ENCODE measurements at places on chromosomes 2 and 18.

DNA sequence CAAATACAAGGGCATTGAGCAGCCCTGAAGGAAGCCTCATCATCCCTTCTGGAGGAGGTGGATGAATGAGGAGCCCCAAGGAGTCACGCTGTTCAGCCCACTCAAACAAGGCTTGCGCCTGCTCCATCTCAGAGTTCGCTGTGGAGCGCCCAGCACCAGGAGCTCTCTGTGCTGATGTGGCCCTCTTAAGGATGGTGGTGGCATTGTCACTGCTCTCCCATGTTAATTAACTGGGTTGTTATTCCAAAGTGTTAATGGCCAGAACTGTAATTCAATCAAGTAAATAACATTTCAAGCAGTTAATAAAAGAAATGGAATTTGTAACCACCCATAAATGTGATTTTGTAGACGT lies 726.0 kb upstream of the RAB6C start:
- peak; percentile 19 for DNase-seq

- no peak for DNase-seq
These were observed 32.3 kb upstream of the ASNSD1 start for GRCh38 chr2:189628817-189629530.

GRCh38 chr2:30989746-30990145 lies 148.5 kb downstream of the GALNT14 start:
- DNase-seq: no peak

- no peak for DNase-seq
These were observed 17.5 kb downstream of the SERTAD2 start for GRCh38 chr2:64635976-64636911.

DNA sequence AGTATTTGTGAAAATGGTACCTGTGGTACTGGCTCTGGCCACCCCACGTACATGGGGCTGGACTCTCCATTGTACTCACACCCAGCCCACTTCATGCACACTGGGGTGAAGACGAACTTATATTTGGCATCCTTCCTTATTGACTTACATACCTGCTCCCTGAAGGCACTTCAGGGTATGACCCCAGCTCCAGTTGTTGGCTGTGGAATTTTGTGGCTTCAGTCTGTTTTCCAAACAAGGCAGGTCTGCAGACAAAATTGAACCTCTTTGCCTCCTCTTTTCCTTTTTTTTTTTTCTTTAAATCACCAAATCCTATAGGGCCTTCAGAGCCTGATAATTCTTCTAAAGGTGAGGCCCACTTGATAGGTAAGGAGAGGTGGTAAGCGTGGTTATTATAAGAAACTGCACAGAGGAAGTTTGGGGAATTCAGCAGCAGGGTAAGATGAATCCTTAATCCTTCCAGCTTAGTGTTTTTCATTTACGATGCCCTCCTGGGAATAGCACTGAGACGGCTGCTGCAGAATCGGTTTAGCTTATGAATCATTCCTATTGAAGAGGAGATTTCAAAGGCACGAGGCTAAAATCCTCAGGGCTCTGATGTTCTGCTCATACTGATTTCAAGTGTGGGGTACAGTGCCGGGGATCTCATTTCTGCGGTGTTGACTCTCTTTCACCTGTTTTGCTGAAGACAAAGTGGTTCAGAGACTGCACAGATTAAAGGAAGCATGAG lies 55.2 kb downstream of the KIF5C start:
- peak; percentile 55 for DNase-seq

DNA sequence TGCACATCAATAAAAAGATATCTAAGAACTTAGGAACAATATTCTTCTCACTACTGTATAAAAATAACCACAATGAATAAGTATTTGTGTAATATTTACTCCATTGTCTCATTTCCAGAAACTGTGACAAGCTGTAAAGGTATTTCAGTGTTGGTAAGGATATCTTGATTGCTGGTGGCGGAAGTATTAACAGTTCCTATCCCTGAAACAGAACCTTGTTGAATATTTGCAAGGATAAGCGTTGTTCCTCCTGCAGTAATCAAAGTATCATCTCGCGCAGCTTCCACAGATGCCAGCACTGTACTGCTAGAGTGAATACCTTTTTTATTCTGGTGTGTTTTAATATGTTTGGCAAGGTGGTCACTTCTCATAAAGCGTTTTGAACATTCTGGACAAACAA lies 55.3 kb downstream of the SP3 start:
- no peak for DNase-seq

GRCh38 chr2:230828272-230828961 lies 36.3 kb upstream of the ITM2C start:
- no peak for DNase-seq
